Activated B cell treated with CpG ODN at 0.5 μM for 24 hours (primary cell): ENCODE measurements at places on chromosomes 1 and 21.
A peak's percentile ranks its signal among the peaks of the same experiment; 100 is the strongest.

GRCh38 chr1:202201971-202202370 is 8.4 kb downstream of the LGR6 start:
- no peak for DNase-seq
- peaks cover 2% of the 10 kb centered on the region for H3K4me1 ChIP-seq
- H3K4me3 ChIP-seq, result no peak overlapping the region
- H3K27ac ChIP-seq, result no peak overlapping the region
- peaks cover 7% of the 10 kb centered on the region for H3K27me3 ChIP-seq

DNA sequence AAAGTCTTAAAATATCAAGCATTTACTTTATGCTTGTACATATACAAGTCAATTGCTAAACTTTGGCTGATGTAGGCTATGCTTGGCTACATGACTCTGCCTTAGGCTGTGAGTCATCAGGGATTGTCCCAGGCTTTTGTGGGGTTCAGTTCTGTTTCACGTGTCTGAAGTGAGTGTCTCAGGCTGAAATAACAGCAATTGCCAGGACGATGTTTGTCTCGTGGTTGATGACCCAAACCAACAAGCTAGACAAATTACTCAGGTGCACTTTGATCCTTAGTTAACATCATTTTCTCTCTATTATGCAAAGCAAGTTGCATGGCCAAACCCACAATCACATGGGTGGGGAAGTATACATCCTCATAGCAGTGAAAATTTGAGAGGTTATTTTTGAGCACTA is 410.1 kb downstream of the BRINP3 start:
- no peak overlapping the region for H3K27ac ChIP-seq
- DNase-seq, result no peak
- H3K4me3 ChIP-seq, result no peak overlapping the region
- H3K4me1 ChIP-seq, result no peaks in the 10 kb centered on the region
- H3K36me3 ChIP-seq, result no peaks in the 10 kb centered on the region

GRCh38 chr1:111214884-111215283 is 12.6 kb upstream of the CHI3L2 start:
- peak overlapping the region; percentile 42 for H3K4me3 ChIP-seq
- no peak for DNase-seq
- H3K36me3 ChIP-seq, result no peaks in the 10 kb centered on the region
- peaks cover 83% of the 10 kb centered on the region for H3K4me1 ChIP-seq

GRCh38 chr1:31445951-31446350 is 32.9 kb downstream of the SERINC2 start:
- H3K36me3 ChIP-seq, result no peaks in the 10 kb centered on the region
- H3K4me1 ChIP-seq, result peaks cover 7% of the 10 kb centered on the region
- no peak overlapping the region for H3K4me3 ChIP-seq
- no peak overlapping the region for H3K27ac ChIP-seq
- DNase-seq, result no peak
- no peaks in the 10 kb centered on the region for H3K27me3 ChIP-seq

DNA sequence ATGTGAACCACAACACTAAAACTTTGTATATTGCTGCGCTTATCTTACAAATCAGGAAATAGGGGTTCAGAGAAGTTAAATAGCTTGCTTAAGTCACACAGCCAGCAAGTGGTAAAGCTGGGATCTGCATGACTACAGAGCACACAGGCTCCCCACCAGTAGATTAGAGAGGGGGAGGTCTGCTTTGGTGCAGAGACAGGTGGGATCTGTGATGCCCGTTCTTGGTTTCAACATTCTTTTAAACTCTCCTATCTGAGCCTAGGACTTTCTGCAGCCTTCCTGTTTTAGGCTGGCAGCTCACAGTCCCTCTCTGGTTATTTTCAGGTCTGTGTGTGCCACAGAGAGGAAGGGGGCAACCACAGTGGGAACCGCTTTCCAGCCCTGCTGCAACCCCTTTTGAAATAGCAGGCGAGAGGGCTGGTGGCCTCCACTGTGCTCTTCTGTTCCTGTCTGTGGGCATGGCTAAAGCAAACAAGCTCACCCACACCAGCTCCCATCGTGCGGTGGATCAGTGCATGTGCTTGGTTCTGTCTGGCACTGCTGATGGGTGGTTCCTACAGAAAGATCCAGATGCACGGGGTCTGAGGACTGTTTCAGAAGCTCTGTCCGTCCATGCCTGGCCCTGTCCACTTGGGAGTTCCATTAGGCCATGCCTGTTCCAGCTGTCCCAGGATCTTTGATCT is 1.7 kb upstream of the IL6R start:
- DNase-seq, result no peak
- peak overlapping the region; percentile 9 for H3K27ac ChIP-seq
- H3K4me3 ChIP-seq, result peak overlapping the region; percentile 44
- H3K27me3 ChIP-seq, result no peaks in the 10 kb centered on the region
- no peaks in the 10 kb centered on the region for H3K36me3 ChIP-seq

DNA sequence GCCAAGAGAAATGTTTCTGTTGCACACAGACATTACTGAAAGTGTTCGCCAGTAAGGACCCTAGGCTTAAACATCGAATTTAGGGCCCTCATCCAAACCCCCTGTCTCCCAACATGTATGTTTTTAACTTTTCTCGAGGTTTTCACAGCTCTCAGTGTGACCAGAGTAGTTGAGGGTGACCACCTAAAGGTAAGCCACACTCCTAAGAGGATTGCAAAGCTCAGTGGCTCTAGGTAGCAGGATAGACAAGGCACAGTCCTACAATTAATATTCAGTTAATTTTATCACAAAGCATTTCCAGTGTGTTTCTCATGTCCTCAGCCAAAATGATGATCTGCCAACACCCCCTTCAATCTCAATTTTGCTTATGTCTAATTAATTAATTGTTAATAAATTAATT is 695 bp upstream of the ALG14 start:
- peak overlapping the region; percentile 99 for H3K27ac ChIP-seq
- H3K27me3 ChIP-seq, result peaks cover 3% of the 10 kb centered on the region
- H3K4me1 ChIP-seq, result peaks cover 20% of the 10 kb centered on the region
- DNase-seq, result no peak
- peaks cover 9% of the 10 kb centered on the region for H3K36me3 ChIP-seq
- peak overlapping the region; percentile 100 for H3K4me3 ChIP-seq

GRCh38 chr1:182368903-182369302 is 22.7 kb downstream of the GLUL start:
- H3K4me1 ChIP-seq, result peaks cover 5% of the 10 kb centered on the region
- no peak overlapping the region for H3K4me3 ChIP-seq
- H3K27ac ChIP-seq, result no peak overlapping the region
- H3K36me3 ChIP-seq, result no peaks in the 10 kb centered on the region

DNA sequence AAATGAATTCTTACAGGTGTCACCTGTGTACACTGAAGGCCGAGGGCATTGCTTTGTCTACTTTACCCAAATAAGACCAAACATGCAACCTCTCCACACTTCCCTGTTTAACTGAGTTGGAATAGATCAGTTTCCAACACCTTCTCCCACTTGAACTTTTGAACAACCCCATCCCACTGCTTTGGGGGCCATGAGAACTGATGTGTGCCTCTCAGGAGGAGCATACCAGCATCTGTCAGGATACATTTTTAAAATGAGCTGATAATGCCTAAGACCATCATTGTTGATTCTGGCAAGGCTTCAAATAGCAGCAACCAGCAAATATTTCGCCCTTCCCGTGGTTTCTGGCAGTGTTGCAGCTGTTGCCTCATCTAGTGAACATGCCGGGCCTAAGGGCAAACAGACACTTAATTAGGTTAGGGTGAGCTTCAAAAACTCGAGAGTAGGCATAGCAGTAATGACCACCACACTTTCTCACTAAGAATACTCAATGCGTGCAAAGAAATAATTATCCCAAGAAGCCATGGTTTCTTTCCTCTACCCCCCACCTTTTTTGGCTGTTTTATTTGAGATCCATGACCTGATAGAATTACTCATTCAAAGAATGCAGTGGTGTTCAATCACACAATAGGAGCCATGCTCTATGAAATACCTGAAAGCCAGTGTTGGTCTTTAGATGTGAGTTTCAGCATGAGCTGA is 63.7 kb downstream of the MAP10 start:
- H3K4me3 ChIP-seq, result no peak overlapping the region
- no peaks in the 10 kb centered on the region for H3K4me1 ChIP-seq
- no peak overlapping the region for H3K27ac ChIP-seq
- peaks cover 3% of the 10 kb centered on the region for H3K27me3 ChIP-seq

DNA sequence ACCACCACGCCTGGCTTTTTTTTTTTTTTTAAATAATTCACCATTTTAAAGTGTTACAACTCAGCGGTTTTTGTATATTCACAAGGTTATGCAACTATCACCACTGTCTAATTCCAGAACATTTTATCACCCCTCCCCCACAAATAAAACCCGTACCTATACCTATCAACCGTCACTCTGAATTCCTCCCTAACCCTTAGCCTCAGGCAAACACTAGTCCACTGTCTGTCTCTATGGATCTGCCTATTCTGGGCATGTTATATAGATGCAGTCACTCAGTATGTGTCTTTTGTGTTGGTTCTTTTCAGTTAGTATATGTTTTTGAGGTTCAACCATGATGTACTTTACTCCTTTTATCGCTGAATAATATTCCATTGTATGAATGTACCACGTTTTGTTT is 19.3 kb upstream of the GRHL3 start:
- H3K4me3 ChIP-seq, result no peak overlapping the region
- DNase-seq, result no peak
- no peaks in the 10 kb centered on the region for H3K36me3 ChIP-seq
- no peak overlapping the region for H3K27ac ChIP-seq
- peaks cover 15% of the 10 kb centered on the region for H3K27me3 ChIP-seq

GRCh38 chr1:53715478-53715877 is 23.5 kb downstream of the GLIS1 start:
- no peaks in the 10 kb centered on the region for H3K36me3 ChIP-seq
- DNase-seq, result no peak
- H3K4me1 ChIP-seq, result no peaks in the 10 kb centered on the region
- no peak overlapping the region for H3K4me3 ChIP-seq

GRCh38 chr21:43719748-43720538 is 1.0 kb downstream of the PDXK start:
- peaks cover 6% of the 10 kb centered on the region for H3K36me3 ChIP-seq
- peak overlapping the region; percentile 24 for H3K27ac ChIP-seq
- H3K27me3 ChIP-seq, result no peaks in the 10 kb centered on the region
- peaks cover 65% of the 10 kb centered on the region for H3K4me1 ChIP-seq
- peak; percentile 41 for DNase-seq

DNA sequence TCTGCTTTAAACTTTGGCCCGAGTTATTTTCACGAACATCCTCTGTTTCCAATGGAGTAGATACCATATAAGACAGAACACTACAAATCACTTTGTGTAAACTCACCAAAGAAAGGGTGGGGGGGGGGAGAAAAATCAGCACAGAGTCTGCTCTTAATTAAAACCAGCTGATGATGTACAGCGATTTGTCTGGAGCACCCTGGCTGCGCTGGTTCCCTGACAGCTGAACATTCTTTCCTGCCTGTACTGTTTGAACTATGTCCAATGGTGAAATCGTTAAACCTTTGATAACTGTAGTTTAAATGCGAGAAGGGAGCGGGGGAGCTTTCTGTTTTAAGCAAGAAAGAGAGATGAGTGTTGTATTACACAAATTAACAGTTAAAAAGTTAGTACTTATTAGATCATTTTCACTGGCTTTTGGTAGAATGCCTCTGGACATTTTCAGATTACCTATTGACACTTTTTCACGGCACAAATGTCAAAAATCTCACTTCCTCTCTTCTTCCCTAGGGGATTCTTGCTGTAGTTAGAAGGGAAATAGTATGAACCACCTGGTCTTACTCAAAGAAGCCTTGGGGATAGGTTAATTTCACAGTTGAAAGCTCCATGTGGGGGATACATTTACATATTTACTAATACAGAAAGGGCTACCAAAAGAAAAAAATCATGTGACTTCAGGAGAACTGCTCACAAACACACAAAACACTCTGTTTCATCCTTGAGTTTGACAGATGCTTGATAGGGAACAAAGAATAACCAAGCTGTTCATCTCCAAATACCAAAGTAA is 140.2 kb upstream of the RUNX1 start:
- H3K27ac ChIP-seq, result peak overlapping the region; percentile 78
- no peaks in the 10 kb centered on the region for H3K36me3 ChIP-seq
- H3K4me3 ChIP-seq, result peak overlapping the region; percentile 55
- H3K4me1 ChIP-seq, result peaks cover 36% of the 10 kb centered on the region
- no peaks in the 10 kb centered on the region for H3K27me3 ChIP-seq
- DNase-seq, result no peak

DNA sequence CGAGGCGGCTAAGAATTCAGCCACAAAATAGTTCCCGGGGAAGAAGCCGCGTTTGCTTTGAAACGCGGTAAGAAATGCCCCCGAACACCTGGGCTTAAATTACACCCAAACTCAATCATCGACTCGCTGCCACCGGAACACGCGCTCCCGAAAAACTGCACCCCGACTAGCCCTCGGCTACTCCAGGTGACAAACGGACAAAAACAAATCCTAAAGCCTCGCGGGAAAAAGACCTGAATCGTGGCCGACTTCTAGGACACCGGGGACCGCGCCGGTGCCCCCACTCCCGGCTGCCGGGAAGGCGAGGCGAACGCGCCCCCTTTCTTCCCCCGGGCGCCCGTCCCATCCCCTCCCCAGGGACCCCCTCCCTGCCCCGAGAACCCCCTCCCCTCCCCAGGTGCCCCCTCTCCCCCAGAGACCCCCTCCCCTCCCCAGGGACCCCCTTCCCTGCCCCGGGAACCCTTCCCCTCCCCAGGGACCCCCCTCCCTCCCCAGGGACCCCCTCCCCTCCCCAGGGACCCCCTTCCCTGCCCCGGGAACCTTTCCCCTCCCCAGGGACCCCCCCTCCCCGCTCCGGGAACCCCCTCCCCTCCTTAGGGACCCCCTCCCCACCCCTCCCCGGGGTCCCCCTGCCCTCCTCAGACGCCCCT is 628 bp downstream of the C1orf159 start:
- peaks cover 3% of the 10 kb centered on the region for H3K27me3 ChIP-seq
- peaks cover 14% of the 10 kb centered on the region for H3K36me3 ChIP-seq
- H3K4me1 ChIP-seq, result peaks cover 9% of the 10 kb centered on the region

DNA sequence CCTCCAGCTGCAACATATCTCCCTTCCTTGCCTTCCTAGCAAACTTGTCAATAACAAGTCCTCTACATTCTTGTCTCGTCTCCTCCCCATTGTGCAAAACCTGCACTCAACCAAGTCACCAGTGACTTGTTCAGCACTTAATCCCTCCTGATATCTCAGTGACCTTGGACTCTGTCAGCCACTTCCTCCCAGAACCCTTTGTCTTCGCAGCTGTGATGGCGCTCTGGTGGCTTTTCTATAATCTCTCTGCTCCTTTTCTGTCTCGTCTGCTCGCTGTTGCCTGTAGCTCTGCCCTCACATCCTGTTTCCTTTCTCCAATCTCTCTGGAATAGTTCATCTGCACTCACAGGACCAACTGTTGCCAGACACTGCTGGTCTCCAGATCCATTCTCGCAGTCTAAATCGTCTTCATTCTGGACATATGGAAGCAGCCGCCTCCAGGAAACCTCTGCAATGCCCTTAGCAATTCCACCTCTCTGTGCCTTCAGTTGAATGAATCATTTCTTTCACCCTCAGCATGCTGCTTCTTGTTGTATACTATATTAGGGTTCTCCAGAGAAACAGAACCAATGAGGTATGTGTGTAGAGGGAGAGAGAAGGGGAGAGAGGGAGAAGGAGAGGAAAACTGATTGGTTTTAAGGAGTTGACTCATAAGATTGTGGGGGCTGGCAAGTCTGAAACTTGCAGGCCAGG is 17.4 kb upstream of the IFNAR2 start:
- no peaks in the 10 kb centered on the region for H3K27me3 ChIP-seq
- no peak for DNase-seq
- H3K4me1 ChIP-seq, result peaks cover 68% of the 10 kb centered on the region
- H3K4me3 ChIP-seq, result no peak overlapping the region
- peak overlapping the region; percentile 27 for H3K27ac ChIP-seq

- H3K36me3 ChIP-seq, result no peaks in the 10 kb centered on the region
- peak overlapping the region; percentile 83 for H3K27ac ChIP-seq
- peak overlapping the region; percentile 75 for H3K4me3 ChIP-seq
- H3K27me3 ChIP-seq, result no peaks in the 10 kb centered on the region
These were observed 2.3 kb downstream of the FGR start for GRCh38 chr1:27632387-27633297.
